ENCODE measurements at places on chromosomes 12 and 14.

DNA sequence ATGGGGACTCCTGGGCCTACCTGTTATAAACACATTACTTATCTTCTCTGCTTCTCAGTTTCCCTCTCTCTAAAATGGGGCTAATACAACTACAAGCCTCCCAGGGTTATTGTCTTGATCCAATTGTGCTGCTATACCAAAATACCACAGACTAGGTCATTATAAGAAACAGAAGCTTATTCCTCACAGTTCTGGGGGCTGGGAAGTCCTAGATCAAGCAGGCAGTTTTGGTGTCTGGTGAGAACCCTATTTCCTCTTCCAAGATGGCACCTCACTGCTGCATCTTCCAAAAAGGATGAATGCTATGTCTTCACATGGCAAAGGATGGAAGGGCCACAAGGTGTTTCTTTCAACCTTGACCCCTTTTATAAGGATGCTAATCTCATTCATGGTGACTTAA, 732.9 kb upstream of the TBX3 start:
- no peak for DNase-seq

DNA sequence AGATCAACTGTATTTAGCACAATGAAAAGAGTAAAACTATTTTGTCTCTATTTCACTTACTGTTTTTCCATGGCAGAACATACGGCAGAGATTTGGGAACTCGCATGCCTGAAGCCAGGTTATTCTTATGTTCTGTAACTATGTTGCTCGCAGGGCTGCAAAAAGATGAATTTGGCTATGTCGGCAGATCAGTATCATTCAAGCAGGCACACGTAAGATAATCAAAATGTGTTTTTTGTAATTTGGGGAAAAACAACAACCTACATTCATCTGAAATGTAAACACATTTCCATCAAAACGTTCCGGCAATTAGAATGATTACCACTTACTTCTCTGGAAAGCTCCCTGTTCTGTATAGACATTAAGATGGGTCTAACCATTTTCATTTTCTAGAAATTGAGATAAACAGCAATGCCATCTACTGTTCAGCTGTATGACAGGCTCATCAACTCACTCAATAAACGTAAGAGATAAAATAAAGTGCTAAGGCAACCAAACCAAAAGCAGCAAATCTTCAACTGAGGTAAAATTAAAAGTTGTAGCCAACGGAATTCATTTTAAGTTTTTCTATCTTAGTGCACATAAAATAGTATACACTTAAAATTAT, 13.0 kb downstream of the GTSF1 start:
- DNase-seq: no peak

DNA sequence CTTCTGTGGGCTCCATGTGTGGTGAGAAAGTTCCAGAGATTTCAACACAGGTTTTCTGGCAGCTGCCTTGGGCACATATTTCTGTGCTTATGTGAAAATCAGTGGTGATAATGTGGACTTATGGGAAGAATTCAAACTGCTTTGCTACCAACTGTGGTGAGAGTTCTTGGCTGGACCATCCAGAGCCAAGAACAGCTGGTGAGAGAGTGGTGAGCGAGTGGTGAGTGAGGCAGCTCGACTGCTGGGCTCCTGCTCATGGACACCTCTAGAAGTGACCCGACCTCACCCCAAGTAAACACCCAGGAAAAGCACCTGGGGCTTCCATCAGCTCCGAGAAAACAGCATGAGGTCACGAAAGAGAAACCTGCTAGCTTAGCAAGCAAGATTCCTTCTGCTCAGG, 106.4 kb downstream of the PIWIL1 start:
- DNase-seq: no peak

DNA sequence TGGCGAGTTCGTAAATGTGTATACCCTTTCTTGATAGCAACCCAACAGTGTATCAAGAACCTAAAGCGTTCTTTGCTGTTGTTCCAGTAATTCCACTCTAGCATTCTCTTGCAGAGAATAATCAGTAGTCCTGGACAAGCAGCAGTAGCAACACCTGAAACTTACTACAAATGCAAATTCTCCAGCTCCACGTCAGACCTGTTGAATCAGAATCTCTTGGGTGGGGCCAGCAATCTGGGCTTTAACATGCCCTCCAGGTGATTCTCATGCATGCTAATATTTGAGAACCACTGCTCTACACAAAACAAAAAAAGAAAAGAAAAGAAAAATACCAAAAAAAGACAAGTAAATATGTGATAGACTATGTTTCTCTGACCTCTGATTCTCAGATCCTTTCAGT, 10.1 kb downstream of the PTGDR start:
- DNase-seq: no peak

GRCh38 chr12:110940933-110941332, 20.6 kb upstream of the MYL2 start:
- no peak for DNase-seq

GRCh38 chr12:115051378-115051777, 367.4 kb upstream of the TBX3 start:
- DNase-seq: no peak

- DNase-seq: no peak
Observed at GRCh38 chr12:80411787-80412186, 32.2 kb upstream of the PTPRQ start.

DNA sequence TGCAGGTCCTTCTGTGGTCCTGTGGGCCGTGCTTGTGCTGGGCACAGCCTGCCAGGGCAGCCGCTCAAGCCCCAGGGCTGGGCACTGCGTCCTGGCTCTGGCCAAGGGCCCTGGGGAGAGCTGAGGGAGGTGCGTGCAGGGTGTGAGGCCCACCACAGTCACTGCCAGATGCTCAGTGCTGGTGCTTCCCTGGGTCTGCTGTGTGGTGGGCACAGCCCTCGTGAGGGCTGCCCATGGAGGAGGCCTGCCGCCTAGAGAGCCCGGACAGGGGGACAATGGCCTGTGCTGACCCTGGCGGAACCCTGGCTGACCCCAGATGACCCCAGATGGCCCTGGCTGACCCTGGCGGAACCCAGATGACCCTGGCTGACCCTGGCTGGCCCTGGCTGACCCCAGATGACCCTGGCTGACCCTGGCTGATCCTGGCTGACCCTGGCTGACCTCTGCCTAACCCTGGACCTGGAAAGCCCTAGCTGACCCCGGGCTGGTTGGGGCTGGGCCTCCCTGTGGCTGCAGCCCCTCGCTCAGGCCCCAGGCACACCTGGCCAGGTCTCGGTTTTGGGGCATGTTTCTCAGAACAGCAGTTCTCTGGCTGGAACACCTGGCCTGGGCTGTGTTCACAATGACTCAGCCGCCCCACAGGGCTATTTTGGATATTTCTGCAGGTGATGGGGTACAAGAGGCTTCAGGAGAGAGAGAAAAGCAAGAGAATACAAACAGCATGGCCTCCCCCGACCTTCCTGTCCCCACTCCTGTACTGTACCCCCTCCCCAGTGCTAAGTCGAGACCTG, 55.4 kb downstream of the TMEM121 start:
- DNase-seq: no peak

GRCh38 chr12:124525455-124525854, 42.0 kb downstream of the NCOR2 start:
- no peak for DNase-seq

DNA sequence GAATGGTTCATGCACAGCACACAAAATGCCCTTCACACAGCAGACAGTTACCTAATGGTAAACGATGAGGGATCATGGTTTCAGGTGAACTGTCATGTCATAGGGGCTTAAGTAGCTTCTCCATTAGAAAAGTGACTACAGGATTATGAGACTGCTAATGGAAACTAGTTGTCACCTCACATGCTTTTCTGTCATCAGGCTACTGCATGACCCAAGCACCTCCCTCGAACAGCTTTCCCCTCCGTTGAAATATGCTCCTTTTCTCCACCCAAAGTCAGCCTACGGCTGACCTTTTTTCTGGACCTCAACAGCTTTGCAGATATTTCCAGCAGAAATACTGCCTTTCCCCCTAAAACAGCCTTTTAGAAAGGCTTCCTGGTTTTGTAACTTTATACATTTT, 467.3 kb downstream of the EGLN3 start:
- no peak for DNase-seq

GRCh38 chr12:124550123-124551089, 17.0 kb downstream of the NCOR2 start:
- DNase-seq: no peak

GRCh38 chr12:120928864-120929652, 24.9 kb upstream of the SPPL3 start:
- DNase-seq: no peak

- no peak for DNase-seq
Observed at GRCh38 chr14:94041551-94042346, 15.6 kb downstream of the OTUB2 start.

DNA sequence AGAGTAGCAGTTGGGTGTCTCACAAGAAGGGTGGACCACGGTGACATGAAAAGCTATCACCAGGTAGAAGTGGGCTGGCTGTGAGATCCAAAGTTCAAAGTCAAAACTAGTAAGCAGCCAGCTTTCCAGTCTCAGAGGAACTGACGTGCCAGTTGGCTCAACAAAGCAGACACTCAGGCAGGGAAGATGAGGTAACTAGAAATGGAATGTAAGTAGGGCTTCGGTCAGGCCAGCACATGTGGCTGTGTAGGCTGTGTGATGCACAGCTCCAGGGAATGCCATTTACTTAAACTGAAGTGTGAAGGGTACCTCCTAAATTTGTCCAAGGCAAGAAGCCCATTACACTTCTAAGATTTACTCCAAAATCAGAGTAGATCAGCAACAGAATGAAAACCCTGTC, 43.6 kb downstream of the PTPRR start:
- DNase-seq: no peak

DNA sequence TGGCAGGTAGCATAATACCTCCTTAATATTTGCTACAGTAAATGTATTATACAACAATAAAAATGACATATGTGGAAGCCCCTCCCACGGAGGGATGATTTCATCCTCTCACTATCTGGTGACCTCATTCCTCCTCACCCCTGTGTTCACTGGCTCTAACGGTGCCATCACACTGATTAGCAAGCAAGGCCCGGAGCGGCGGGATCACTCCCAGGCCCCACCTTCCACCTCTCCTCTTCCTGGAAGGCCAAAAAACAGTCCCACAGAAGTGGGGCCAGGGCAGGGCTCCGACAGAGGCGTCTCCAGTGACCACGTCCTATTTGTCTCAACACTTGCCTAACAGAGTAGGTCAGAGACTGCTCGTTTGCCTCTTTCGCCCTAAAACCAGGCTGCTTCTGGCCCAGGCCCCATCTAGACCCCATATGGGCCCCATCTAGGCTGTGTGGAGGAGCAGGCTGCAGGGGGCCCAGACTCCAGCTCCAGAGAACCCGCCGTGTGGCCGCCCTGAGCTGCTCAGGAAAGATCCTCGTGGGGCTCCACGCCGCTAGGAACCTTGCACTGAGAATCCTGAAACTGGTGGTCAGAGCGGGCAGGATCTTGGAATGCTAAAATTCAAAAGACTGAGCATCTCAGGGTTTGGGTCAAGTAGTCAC, 3.7 kb downstream of the SELPLG start:
- no peak for DNase-seq

DNA sequence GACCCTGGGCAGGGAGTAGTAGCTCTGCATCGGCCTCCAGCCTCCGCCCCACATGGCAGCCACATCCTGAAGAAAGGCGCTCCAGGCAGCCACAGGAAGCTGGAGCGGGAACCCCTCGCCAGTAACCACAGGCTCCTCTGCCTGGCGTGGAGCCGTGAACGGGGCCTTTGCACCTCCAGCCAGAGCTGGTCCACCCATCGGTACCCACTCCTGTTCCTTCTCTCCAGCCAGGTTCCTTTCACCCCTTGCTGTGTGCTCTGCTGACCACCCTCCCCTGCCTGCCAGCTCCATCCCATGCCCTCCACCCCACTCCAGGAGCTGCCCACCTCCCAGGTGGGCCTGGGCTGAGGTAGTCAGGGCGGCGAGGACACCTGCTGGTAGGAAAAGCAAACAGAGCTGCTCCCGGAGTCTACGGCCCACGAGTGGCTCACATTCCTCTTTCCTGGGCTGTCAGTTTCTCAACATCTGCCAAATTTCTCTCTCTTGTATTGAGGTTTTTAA, 2.7 kb downstream of the TGFB3 start:
- no peak for DNase-seq

DNA sequence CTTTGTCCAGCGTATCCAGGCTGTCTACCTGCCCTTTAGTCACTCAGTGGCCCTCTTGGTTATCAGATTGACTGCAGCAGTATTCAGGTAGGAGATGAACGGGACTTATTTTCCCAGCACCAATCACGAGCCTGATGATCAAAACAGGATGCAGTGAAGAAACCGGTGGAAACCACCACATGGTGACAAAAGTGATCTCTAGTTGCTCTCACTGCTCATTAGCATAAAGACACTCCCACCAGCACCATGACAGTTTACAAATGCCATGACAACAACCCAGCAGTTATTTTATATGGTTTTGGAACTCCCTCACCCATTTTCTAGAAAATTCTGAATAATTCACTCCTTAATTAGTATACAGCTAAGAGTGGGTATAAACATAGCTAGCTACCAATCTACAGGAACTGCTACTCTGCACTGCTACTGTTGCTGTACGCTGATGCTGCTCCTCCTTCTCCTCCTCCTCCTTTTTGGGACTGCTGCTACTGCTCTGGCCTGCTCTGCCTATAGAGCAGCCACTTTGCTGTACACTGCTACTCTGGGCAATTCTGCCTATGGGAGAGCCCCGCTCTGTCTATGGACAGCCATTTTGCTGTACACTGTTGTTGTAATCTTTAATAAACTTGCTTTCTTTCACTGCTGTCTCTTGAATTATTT, 142.5 kb upstream of the SSTR1 start:
- no peak for DNase-seq

DNA sequence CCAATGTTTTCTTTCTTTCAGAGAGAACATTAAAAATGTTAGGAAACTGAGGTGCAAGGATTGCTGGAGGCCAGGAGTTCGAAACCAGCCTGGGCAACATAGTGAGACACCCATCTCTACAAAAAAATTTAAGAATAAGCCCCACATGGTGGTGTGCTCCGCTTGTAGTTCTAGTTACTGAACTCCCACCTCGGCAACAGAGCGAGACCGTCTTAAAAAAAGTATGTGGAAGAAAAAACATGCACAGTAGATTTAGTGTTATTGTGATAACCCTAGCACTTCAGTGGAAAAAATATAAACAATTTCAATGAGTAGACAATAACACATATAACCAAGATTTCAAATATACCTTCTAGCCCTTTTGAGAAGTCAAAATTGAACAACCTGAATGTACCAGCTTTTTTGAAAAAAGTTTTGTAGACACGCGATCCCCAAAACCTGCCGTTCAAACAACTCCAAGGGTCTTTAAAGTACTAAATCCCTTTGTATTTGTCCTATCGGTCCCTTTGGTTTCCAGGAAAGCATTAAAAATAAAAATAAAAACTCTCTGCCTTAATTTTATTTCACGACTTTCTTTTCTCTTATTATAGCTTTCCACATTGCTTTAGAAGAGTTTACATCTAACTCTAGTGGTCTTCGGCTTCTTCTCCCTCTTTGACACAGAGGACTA, 1.0 kb upstream of the ANO6 start:
- DNase-seq: no peak

GRCh38 chr14:96393071-96393691, 1.3 kb downstream of the AK7 start:
- no peak for DNase-seq

DNA sequence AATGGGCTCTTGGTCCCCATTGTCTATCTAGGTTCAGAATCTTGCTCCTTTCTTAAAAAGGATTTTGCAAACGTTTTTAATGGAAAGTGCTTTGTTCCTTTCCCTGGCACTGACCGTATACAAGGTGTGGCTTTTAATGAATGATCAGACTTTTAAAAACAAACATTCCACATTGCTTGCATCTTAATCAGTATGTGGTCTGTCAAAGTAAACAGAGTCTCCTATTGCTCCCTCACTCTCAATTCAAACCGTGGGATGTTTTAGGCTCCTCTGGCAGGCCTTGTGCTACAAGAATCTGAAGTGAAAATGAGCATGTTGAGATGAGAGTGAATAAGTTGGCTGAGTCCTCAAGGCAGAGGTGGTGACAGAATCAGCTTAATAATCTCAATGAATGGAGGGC, 107.0 kb downstream of the VRK1 start:
- peak; percentile 37 for DNase-seq

All from astrocyte of the cerebellum (primary cell).